ENCODE measurements at places on chromosomes 1 and 21.

DNA sequence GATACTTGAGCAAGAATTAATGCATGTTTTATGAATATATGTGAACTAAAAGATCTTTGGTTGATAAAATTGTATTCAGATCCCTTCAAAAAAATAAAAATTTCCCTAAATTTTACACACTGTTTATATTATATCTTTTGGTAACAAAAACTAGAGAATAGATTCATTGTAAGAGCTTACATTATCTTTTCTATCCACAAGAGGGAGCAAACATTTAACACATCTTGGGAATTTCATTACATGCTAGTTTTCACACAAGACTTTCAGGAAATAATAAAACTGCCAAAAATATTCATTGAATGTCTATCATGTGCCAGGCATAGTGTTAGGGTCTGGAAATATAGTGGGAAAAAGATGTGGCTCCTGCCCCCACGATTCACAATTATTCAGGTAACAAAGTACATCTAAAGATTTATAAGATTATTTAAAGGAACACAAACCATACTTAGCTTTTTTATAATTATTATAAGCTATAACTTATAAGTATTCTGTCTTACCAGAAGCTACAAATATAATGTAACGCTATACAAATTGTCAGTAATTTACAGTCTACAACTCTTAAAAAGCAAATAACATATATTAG, 30.6 kb downstream of the FAF1 start:
- DNase-seq = peak; percentile 1

- DNase-seq = no peak
Observed at GRCh38 chr1:115717541-115717940, 51.0 kb downstream of the CASQ2 start.

DNA sequence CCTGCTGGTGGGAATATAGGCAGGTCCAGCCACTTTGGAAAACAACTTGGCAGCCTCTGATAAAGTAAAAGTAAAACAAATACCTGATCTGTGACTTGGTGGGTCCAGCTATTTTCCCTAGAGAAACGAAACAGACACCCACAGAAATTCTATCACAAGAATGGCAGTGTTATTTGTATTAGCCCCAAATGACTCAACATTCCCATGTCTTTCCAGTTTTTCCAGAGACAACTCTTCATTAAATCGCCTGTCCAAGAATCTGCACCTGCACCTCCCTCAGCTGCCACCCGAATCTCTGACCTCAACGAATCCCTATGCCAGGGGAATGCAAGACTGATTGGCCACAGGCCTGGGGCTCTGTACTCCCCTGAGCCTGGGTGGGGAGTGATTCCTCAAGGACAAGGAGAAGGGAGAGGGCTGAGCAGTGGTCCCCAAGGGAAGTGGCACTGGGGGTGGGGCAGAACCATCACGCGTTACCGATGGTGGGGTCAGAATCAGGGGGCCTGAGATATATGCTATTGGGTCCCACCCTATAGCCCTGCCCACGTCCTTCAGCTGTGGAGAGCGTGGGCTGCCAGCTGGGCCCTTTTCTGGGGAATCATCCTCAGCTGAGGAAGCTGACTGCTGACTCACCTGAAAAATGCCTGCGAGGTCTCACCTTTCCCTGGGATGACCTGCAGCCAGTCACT, 553.0 kb downstream of the PTPRU start:
- DNase-seq = no peak

DNA sequence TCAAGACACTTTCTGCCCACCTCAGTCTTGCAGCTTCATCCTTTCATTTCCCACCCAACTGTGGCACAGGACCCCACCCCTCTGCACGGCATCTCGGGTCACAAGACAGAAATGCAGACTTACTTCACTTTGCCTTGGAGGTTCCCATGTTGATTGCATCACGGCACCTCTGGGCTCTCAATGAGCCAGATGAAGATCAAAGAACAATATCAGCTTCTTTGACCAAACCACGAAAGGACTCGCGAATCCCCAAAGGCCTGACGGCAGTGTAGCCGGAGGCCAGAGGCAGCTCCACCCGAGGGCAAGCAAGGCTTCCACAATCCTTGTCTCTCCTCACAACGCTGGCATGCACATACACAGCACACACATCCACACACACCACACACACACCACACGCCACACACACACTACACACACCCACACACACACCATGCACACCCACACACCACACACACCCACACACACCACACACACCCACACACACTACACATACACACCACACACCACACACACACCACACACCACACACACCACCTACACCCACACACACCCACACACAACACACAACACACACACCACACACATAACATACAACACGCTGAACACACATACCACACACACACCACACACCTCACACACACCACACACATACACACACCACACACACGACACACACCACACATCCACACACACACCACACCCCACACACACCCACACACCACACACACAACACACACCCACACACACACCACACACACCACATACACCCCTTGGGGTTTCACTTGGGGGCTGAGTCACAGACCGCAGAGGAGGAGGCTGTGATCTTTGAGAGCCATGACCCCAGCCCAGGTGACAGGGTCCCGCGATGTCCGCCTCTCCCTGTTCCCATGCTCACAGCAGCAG, 35.8 kb downstream of the UBASH3A start:
- DNase-seq = no peak

DNA sequence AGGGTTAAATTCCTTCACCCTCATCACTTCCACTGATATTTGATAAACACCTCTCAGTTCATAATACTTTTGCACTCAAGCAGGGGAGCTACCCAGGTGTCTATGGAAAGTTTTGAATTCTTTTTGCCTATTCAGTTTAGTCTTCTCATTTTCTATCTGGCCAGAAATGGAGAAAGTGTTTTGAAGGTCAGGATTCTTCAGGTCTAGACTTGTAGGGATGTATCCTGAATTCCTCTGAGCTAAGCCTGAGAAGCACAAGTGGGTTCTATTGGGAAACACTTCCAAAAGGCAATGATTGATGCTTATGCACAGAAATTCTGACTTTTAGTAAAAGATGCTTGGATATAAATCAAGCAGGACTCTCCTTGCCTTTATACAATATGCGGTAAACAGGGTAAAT, 217.8 kb upstream of the HOOK1 start:
- no peak for DNase-seq

- no peak for DNase-seq
Observed at GRCh38 chr1:25702101-25702775, 85.6 kb downstream of the MAN1C1 start.

DNA sequence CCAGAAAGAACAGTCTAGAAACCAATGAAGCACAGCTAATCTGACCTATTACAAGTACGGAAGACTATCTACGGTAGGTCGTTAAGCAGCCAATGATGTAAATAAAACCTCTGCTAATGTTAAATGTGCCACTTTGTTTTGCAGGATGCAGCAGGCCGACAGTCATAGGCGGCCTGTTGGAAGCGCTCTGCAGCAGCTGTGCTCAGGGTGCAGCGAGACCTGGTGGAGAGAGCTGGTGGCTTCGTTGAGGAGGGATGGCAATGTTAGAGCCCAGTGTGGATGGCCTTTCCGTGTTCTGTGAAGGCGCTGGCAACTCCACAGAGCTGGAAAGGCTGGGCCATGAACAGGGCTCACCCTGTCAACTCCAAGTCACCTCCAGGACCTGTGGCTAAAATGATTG, 87.3 kb downstream of the PCP4 start:
- no peak for DNase-seq

GRCh38 chr1:50667710-50668356, 244.6 kb upstream of the DMRTA2 start:
- no peak for DNase-seq

DNA sequence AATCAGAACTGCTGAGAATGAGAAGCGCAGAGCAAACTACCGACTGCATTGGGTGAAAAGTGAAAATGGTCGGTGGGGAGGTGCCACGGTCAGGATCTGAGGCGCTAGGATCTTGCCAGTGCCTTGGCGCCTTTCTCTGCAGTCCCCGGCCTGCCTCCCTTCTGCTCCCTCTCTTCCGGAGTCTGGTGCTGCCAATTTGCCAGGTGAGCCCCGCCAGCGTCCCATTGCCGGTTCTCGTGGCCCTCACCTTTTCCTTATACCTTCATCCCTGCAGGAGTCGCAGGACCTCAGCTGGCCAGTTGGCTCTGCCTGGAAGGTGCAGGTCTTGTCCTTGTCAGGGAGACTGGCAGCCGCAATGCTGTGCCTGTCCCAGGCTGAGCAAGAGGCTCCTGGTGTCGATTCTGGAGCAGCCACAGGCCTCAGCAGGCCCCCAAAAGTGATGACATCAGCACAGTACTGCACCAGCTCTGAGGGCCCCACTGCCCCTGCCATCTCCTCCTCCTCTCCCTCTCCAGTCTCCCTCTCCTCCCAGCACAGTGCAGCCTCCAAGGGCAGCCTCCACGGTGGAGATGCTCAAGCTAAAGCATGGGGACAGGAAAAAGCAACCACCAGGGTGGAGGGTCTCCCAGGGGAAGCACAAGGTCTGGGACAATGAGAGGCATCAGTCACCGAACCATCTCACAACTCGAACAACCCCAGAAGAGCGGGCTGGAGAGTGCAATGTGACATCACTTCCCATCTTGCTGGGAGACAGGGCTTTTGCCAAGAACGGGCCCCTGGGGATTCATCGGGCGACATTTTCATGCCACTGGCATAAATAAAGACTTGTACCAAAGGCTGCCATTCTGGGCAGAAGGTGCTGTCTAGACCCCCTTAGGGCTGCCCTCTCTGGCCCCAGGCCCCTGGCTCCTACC, 37.1 kb upstream of the H6PD start:
- no peak for DNase-seq

GRCh38 chr1:22280526-22280925, 137.6 kb upstream of the WNT4 start:
- DNase-seq = no peak

DNA sequence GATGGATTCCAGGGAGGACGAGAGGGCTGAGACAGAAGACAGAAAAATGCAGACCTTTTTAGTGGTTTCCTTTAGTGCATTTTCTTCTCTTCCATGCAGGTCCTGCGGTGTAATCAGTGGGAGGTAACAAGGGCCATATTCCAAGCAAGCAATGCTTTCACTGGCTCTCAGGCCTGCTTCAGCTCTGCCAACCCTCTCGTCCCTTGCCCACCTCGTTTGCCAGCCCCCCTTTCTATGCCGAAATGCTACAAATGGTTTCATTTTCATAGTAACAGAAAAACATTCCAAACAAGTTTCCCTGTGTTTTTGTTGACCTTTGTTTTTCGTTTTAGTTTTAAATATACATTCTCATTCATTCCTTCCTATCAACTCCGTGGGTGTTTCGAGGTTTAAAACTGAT, 443.1 kb downstream of the TTLL7 start:
- DNase-seq = no peak

DNA sequence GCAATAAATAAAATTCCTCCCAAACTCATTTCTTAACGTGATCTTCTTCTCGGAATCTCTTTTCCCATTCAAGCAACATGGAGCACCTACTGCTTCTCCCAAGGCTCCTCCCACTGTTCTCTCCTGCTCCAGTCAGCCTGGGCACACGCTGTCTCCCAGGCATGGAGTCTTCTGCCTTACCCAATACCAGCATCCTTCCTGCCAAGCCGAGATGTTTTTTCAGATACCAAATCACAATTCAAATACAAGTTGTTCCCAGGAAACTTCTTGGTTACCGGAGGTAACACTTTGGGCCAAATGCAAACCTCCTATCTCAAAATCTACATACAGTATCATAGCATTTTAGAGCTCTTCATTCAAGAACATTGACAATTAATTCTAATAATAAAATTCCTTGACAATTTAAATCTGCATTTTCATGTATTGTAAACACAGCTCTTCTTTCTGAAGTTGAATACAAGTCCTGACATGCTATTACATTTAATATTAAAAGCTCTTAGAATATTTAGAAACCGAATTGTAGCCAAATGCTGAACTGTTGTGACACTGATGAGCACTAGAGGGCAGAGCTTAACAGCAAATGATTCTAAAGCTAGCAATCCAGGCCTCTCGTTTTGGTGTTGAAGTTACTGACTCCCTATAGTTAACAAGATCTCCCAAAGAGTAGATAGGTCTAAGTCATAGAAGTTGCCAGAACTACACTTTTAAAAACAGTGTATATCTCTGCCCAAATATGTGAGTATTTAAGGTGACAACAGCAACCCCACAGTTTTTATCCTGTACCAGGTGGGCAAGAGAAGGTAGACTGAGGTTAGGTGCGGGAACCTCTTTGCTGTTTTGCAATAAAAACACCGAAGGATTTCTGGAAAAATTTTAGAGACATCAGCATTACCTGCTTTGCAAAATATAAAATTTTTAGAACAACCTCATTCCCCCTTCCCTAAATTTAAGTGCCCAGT, 52.3 kb downstream of the BCAR3 start:
- peak; percentile 78 for DNase-seq
